ENCODE measurements at places on chromosomes 1 and 21. TPM values are rescaled to one million over a fixed set of nuclear protein-coding genes. Genes with fewer than 3 reads are reported as not detected.

DNA sequence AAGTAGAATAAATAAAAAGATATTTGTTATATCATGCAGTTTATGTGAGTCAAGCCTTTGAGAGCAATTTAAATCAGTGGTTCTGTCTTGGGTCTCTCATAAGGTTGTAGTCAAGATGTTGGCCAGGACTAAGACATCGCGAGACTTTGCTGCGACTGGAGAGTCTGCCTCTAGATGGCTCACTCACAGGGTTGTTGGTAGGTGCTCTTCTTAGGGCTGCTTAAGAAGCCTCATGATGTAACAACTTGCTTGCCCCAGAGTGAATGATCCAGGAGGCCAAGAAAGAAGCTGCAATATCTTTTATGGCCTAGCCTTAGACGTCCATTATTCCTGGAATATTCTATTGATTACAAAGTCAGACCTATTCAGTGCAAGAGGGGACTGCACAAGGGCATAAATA is 73.1 kb upstream of the CACHD1 start:
- H3K27me3 ChIP-seq = no peaks in the 10 kb centered on the region
- peak; percentile 5 for DNase-seq
- no peaks in the 10 kb centered on the region for H3K4me1 ChIP-seq
- no peak overlapping the region for H3K4me3 ChIP-seq
- H3K36me3 ChIP-seq = no peaks in the 10 kb centered on the region

DNA sequence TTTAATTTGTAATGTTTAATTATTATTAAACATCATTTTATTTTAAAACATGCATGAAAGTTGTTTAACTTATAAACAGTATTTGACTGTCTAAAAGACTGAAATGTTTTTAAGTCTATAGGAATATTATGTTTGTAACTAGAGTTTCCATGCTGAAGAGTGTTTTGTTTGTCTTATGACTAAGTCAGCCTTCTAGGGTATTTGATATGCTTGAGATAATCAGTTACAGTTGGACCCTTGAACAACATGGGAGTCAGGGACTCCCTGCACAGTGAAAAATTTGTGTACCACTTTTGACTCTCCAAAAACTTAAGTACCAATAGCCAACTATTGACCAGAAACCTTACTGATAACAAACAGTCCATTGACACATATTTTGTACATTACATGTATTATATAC is 45.5 kb upstream of the KANK4 start:
- H3K4me3 ChIP-seq = no peak overlapping the region
- no peak for DNase-seq
- H3K27ac ChIP-seq = no peak overlapping the region
- peaks cover 13% of the 10 kb centered on the region for H3K4me1 ChIP-seq
- no peaks in the 10 kb centered on the region for H3K36me3 ChIP-seq

- H3K4me3 ChIP-seq = peak overlapping the region; percentile 11
- H3K36me3 ChIP-seq = peaks cover 19% of the 10 kb centered on the region
- H3K4me1 ChIP-seq = peaks cover 34% of the 10 kb centered on the region
- H3K27ac ChIP-seq = peak overlapping the region; percentile 77
- H3K27me3 ChIP-seq = no peaks in the 10 kb centered on the region
These were observed 110.1 kb downstream of the VPS13D start for GRCh38 chr1:12339811-12340543.

DNA sequence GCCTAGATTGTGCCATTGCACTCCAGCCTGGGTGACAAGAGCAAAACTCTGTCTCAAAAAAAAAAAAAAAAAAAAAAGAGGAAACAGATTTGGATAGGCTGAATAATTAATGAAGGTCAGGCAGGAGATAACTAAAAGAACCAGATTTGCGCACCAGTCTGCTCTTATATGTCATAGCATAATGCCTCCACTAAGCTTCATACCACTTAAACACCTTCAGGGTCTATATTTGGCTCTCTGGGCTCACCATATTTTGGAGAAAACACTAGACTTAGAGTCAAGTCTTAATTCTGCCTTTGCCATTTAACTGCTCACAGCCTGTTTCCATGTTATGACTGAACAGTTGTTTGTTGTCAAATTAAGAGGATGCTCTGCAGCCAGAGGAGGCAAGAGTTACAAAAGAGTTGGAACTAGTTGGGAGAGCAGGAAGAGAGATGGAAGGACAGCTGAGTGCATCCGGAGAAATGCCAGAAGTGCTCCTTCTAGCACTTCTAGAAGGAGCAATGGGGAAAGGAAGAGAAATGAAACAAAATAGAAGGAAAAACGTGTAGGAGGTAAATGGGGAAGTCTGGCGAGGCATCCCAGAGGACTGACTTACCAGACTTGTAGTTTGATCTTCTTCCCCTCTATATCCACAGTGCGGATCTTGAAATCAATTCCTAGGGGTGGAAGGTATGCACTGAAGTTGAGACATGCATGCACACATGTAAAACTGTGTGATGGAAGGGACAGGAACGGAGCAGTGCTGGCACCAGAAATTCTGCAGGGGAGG is 1.8 kb downstream of the RAB13 start:
- no peak for DNase-seq
- H3K4me3 ChIP-seq = no peak overlapping the region
- peaks cover 8% of the 10 kb centered on the region for H3K4me1 ChIP-seq
- H3K27ac ChIP-seq = no peak overlapping the region

The ADAMTS4 gene
- total RNA-seq = 0.61 TPM

The GUCA2A gene
- total RNA-seq = 0.57 TPM

Data from thymus (tissue), 14 donors.